OCI-LY7 (cell line): ENCODE measurements at places on chromosomes 4 and X.

DNA sequence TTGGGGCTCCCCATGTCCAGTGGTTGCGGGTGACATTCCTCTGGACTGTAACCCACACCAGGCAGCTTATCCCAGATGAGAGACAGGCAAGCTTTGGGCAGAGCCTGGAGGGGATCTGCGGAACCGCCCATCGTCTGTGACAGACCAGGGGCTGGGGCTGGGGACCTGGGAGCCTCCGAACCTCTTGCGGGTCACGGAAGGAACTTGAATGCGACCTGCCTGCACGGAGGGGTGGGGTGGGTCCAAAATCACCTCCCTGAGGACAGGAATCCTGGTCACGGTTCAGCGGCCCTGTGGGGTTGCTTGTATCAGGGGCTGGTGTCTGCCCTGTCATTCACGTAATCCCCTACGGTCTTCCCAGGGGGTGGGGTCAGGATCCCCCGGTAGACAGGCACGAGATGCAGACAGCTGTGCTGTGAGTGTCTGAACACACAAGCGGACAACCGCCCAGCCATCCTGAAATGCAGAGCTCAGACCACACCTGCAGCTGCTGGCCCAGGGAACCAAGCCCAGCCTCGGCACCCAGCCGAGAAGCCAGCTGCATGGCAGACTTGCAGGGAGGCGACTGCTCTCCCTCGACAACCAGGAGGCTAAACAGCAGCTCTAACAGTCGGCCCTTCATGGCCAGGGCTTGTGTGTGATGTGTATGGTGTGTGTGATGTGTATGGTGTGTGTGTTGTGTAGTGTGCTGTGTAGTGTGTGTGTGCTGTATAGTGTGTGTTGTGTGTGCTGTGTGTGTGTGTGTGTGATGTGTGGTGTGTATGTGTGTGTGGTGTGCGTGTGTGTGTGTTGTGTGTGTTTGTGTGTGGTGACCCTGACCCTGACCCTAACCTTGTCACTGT is 105.9 kb upstream of the ADRA2C start:
- peak; percentile 72 for DNase-seq

GRCh38 chr4:113122066-113122465 is 72.6 kb downstream of the ANK2 start:
- DNase-seq = no peak

DNA sequence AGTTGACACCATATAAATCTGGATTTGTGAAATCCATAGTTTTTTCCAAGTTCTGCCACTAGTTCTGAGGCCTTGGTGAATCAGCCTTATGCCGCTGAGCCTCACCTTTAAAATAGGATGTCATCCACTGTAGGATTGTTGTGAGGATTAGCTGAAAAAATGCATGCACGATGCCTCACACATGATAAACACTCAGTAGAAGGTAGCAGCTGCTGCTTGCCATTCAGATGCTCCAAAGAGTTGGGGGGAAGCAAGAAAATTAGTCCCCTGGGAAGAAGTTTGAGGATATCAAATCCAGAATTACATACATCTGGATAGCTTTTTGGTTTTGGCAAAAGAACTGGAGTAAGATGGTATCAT is 7.4 kb downstream of the MMAA start:
- DNase-seq = no peak

- DNase-seq = no peak
These were observed 79.1 kb downstream of the FAT4 start for GRCh38 chr4:125393825-125394224.

GRCh38 chrX:47540754-47541538 is 20.1 kb upstream of the ARAF start:
- DNase-seq = no peak

DNA sequence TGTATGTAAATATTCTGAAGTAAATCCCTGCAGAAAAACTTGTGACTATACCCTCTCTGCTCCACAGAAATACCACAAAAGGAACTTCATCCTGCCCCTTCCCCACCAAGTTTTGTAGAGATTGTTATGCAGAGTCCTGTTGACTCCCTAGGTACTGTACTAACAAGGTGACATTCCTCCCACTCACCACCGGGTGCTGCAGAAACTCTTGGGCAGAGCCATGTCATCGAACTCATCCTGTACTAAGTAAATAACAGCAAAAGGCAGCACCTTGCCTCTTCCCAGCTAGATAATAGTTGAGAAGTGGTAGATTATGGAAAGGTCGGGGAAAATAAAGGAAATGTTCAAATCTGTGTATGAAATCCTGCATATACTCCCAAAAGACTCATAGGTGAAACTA is 233.3 kb downstream of the STPG2 start:
- peak; percentile 11 for DNase-seq

GRCh38 chrX:132855780-132856341 is 102.6 kb downstream of the HS6ST2 start:
- no peak for DNase-seq
